ENCODE measurements at places on chromosomes 11 and 22. TPM values are rescaled to one million over a fixed set of nuclear protein-coding genes. Genes with fewer than 3 reads are reported as not detected.

GRCh38 chr11:60118338-60118737 lies 29.9 kb downstream of the MS4A2 start:
- no peak for DNase-seq

CYP2D6 gene
- 1.7 TPM for total RNA-seq

CD82 gene
- 8.3 TPM for total RNA-seq

DNA sequence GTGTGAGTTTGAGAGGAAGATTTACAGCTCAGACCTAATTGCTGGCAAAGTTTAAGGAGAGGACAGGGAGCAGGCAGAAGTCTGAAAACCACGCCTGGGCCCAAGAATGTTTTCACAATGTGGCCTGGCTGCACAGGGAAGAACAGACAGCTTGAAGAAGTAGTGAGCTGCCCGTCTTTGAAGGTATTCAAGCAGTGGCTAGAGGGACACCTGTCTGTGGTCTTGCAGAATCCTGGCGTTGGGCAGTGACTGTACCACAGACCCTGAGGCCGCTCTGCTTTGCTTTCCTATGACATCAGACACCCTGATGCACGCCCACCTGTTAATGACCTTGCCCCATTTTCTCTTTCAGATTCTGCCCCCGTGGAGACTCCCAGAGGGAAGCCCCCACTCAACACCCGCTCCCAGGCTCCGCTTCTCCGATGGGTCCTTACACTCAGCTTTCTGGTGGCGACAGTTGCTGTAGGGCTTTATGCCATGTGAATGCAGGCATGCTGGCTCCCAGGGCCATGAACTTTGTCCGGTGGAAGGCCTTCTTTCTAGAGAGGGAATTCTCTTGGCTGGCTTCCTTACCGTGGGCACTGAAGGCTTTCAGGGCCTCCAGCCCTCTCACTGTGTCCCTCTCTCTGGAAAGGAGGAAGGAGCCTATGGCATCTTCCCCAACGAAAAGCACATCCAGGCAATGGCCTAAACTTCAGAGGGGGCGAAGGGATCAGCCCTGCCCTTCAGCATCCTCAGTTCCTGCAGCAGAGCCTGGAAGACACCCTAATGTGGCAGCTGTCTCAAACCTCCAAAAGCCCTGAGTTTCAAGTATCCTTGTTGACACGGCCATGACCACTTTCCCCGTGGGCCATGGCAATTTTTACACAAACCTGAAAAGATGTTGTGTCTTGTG lies 6.6 kb upstream of the MCM5 start:
- no peak for DNase-seq

SAC3D1 gene
- 8.7 TPM for total RNA-seq

DNA sequence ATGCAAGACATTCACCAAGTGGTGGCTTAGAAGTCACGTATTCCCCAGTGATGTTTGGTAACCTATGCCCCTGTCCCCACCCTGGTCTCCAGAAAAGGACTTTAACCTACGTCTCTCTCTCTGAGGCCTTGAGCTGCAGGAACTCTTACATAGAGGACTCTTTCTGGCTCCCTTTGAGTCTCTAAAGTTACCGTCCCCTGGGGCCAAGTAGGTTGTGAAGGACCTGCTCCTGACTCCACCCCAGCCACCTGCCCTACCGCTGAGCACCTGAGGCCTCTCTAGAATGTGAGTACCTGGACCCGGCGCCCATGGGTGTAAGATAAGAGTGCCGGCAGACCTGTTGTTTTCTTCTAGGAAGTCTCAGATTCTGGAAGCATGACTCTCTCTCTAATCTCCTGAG lies 95.4 kb downstream of the TIMP3 start:
- DNase-seq: no peak

SLC22A12 gene
- not detected for total RNA-seq

GRCh38 chr22:41184679-41185078 lies 20.4 kb upstream of the L3MBTL2 start:
- DNase-seq: no peak

SCUBE1 gene
- 21.2 TPM for total RNA-seq

DNA sequence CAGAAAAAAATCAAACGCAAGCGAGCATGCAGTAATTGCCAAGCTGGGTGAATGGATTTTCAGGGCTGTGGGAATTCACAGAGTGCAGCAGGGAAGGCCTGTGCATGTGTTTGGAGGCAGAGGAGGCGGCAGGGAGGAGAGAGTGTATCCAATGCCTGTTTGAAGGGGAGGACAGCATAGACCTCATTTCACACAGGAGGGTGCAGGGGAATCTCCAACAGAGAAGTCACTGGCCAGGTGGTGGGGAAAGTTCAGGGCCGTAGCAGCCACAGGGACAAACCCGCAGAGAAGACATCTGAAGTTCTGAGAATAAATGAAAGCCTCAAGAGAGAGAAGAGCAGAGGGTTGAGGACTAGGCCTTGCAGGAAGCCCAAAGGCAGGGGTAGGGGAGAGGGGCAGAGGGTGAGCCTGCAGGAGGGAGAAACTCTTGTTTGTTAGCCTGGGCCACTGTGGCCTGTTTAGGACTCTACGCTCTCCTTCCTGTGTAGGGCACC lies 19.2 kb upstream of the KDM2A start:
- no peak for DNase-seq

ALKBH8 gene
- 20.1 TPM for total RNA-seq

- DNase-seq: no peak
Observed at GRCh38 chr11:44327730-44328129, 17.8 kb upstream of the ALX4 start.

Measured in occipital lobe (tissue), 3 donors.